D721Med (cell line): ENCODE measurements at places on chromosomes 16 and 17.

- DNase-seq: no peak
Observed at GRCh38 chr16:9521749-9522370, 430.4 kb downstream of the HAPSTR1 start.

DNA sequence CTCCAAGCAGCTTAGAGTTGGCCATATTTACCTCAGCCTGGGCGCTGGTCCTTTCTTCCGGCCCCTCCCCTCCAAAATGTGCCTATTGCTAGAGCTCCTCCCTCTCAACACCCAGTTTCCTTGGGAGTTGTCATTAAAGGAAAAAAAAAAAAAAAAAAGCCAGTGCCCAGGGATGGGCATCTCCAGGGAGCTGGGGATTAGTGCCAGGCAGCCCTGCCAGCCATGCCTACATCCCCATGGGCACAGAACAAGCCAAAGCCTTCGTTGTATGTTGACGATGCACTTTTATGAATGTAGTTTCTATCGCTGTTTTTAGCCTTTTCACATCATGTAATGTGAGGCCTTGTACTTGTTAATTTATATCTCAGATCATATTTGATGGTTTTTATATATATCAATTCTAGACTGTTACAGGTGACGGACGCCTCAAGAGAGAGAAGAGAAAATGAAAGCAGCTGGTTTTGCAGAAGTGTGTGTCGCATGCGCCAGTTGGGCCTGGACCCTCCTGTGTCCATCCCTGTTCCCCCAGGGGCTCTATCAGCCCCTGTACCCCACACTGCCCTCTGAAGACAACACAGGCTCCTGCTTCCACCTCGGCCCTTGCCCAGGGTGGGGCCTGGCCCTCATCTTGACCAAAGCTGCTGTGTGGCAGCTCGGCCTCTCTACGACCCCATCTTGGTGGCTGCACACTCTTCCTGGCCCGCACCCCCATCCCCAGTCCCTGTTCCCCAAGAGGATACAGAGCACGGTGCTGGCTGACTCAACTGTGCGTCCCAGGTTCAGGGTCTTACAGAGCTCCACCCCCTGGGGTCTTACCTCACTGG, 4.8 kb downstream of the LIMD2 start:
- no peak for DNase-seq

DNA sequence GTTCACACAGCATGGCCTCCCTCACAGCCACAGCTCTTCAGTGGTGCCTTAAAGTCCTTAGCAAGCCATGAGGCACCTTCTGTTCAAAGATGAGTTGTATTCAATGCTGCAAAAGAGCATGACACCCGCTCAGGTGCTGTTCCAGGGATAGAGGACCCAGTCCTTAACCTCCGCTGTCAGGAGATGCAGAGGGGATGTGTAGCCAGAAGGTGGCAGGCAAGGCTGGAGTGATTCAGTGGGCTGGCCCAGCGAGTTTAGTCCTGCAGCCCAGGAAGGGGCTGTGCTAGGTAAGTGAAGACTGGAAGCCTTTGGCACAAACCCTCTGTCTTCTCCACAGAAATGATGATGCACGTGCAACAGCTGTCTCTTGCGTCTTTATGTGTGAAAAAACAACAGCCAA, 25.0 kb upstream of the ADAM11 start:
- DNase-seq: no peak

DNA sequence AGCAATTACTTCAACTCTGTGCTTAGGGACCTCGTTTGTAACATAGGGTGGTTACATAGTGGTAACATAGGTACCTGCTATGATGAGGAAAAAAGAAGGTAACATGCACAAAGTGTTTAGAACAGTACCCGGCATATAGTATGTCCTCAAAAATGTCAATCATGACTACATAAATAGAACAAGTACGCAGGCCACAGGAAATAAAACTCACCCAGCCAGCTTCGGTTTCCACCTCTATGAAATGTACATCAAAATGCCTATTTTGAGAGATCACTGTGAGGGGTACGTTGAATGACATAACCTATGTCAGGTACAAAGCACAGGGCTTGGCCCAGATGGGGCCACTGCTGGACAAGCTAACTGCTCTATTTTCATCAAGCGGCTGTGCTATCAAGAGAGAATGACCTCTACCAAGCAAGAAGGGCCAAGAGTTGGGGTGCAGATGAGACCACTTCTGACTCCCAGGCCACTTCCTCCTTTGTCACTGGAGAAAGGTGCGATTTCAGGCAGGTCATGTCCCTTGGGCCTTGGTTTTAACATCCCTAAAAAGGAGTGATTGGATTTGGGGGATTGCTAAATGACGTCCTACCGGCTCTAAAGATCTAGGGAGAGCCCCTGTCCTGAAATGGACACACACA, 45.4 kb downstream of the WSB1 start:
- DNase-seq: no peak

GRCh38 chr17:55814377-55814776, 63.5 kb downstream of the PCTP start:
- no peak for DNase-seq

- no peak for DNase-seq
Observed at GRCh38 chr16:80144191-80144590, 396.6 kb upstream of the DYNLRB2 start.

GRCh38 chr17:19359151-19359550, 3.4 kb downstream of the B9D1 start:
- no peak for DNase-seq

- DNase-seq: no peak
Observed at GRCh38 chr17:40373324-40373723, 8.8 kb upstream of the GJD3 start.

DNA sequence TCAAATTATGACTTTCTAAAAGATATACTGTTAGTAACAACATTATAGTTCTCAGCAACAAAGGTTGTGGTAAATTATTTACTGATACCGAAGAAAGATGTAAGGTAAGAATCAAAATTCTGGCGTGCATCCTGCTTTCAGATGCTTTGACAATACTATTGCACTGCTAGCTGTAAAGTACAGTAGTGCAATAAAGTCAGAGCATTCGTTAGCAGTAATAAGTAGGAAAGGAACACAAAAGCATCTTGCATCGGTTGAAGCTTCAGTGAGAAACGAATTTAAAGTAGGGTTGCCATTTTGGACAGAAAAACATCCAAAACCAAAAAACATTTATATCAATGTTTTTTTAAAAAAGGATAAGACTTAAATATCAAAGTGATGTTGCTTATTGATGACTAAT, 4.0 kb downstream of the SKA2 start:
- DNase-seq: no peak

- DNase-seq: no peak
Observed at GRCh38 chr16:68779891-68780290, 42.8 kb downstream of the CDH1 start.

DNA sequence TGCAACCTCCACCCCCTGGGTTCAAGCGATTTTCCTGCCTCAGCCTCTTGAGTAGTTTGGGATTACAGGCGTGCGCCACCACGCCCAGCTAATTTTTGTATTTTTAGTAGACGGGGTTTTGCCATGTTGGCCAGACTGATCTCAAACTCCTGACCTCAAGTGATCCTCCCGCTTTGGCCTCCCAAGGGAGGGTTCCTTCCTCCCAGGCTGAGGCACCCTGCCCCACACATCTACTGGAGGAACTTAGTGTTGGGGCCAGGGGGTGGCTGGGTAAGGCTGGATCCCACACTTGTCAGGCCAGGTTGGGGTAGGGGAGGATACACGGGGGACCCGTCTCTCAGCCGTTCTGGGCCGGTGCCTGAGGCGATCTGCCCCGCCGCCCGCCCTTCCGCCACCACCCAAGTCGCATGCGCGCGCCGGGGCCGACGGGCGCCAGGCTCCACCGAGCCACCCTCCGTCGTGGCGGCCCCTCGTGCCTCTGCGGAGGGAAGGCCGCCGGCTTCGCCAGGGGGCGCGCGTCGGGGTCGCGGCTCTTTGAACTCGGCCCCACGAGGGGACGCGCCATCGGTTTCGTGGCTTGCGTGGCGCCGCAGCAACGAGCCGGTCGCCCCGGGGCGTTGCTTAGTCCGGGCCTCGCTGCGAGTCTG, 15.9 kb downstream of the GRB7 start:
- DNase-seq: peak; percentile 61

- DNase-seq: no peak
Observed at GRCh38 chr16:63372815-63373214, 1336.6 kb upstream of the CDH8 start.

DNA sequence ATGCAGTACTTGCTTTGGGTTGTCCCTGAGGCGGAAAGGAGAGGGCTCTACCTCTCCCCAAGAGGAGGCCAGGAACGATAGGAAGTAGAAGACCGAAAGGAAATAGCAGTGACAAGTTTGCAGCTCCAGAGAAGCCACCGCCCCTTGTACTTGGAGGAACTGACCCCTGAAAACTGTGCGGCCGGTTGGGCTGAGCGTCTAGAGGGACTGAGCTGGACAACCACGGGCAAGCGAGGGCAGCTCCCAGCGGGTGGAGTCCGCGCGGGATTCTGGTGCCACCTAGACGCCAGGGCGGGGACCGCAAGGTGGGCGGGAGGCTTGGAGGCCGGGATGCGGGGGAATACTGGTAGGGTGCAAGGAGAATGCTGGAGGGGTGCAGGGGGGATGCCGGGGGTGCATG, 1.3 kb upstream of the SLC6A4 start:
- DNase-seq: no peak

DNA sequence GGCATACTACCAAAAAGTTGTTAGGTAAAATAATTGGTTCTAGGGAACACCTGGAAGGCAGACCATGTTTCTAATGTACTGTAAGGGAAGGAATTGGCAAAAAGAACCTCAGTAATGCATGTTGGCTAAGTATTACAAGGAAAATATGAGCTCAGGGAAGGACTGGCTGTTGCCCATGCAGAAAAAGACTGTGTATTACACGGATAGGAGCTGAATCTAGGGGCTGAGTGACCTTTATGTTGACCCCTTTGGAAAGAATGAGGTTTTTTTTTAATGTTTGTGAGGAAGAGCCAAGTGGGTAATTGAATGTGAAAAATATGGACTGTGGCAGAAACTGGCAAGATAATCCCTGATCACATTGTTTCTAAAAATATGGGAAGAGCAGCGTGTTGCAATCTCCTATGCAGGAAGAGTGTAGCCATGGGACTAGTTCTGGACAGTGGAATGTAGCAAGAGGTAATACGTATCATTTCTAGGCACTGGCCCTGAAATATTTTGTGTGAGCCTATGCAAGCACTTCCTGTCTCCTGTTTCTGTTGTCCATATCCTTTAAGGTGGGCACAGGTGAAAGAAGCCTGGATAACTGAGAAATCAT, 95.1 kb upstream of the CNTNAP4 start:
- no peak for DNase-seq
